ENCODE measurements at places on chromosomes 16 and 17.

GRCh38 chr16:85974428-85975375, 75.7 kb downstream of the IRF8 start:
- DNase-seq: no peak

DNA sequence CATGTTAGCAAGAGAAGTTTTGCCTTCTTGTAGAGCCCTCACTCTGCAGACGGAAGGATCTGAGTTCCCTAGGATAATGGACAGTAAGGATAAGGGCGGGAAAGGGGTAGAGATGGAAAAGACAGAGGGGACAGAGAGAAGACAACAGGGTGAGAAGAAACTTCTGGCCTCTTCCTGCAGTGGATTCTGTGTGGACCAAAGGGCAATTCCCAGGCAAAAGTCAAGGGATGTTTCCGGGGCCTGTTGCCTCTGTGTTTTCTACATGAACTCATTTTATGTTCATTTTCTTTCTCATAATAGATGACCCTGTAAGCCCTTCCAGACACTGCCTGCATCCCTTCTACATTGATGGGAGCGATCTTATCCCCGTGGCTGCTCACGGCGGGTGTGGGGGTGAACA, 647 bp upstream of the TMEM238L start:
- DNase-seq: no peak

DNA sequence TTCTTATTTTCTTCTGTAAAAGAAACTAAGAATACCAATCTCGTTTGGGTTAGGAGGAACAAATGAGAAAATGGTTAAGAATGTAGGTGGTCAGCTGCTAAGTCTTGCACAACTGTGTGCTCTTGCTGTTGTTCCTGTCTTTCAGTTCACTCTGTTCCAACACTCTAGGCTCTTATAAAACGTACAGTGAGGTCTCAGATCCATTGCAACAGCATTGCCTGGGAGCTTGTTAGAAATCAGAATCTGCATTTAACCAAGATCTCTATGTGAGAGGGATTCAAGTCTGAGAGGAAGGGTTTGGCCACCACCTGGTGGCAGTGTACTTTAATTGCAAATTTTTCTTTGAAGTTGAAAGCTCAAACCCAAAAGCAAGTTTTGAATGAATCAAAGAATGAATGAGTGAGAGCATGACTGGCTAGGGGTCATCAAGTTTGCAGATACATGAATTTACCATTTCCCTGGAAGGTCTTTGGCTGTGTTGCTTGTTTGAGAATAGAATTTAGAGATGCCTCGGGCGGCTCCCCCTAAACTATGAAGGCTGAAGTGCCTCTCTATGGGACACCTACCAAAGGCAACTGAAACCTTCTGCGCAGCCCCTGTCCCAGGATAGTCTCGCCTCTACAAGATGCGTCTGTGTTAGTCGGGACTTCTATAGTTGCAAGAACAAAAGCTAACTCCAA, 2.5 kb downstream of the ALOX15B start:
- peak; percentile 75 for DNase-seq

DNA sequence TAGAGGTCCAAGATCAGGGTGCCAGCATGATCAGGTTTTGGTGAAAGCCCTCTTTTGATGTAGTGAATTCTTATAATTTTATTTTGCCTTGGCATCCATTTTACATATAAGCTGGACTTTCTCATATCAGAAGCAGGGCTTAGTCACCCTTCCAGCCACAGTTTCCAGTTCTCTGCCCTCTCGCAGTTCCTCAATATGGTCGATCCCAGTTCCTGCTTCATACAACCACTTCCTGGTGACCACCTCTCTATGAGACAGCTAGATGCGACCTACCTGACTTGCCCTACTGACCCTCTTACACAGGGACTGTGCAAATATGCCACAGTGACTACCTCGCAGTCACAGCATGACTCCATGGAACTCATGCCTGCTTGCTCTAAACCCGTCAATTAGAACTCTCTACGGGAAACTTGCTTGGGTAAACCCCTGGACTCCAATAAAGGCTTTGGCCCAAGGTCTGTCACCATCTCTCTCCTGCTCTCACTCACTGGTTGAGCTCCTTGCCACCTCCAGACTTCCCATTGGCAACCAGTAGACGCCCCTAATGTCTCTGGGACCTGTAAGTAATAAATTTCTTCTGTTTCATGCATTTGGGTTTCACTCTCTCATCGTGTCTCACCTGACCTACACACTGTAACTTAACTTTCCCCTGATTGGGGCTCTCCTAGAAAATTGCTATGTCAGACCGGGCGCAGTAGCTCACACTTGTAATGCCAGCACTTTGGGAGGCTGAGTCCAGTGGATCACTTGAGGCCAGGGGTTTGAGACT, 21.4 kb downstream of the CD300LG start:
- DNase-seq: peak; percentile 75

GRCh38 chr16:73058616-73059409, 10.9 kb upstream of the ZFHX3 start:
- peak; percentile 52 for DNase-seq

DNA sequence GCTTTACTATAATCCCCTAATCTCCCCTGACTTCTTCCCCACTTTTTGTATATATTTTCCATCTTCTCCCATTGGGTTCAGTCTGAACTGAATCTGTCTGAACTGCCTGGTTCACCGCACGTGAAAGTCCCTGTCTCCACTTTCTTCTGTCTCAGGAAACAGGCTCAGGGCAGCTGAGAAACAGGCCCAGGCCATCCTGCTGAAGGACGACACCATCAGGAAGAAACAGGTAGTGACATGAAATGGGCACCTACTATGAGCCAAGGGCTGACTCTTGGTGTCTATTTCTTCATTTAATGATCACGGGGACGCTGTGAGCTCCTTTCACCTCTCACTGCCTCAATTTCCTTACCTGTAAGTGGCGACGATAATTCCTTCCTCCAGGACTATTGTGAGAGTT, 90.5 kb upstream of the HSBP1 start:
- no peak for DNase-seq

- DNase-seq: no peak
Observed at GRCh38 chr17:4327606-4328005, 38.9 kb downstream of the UBE2G1 start.

GRCh38 chr17:39014795-39015545, 47.8 kb upstream of the FBXO47 start:
- DNase-seq: peak; percentile 59

DNA sequence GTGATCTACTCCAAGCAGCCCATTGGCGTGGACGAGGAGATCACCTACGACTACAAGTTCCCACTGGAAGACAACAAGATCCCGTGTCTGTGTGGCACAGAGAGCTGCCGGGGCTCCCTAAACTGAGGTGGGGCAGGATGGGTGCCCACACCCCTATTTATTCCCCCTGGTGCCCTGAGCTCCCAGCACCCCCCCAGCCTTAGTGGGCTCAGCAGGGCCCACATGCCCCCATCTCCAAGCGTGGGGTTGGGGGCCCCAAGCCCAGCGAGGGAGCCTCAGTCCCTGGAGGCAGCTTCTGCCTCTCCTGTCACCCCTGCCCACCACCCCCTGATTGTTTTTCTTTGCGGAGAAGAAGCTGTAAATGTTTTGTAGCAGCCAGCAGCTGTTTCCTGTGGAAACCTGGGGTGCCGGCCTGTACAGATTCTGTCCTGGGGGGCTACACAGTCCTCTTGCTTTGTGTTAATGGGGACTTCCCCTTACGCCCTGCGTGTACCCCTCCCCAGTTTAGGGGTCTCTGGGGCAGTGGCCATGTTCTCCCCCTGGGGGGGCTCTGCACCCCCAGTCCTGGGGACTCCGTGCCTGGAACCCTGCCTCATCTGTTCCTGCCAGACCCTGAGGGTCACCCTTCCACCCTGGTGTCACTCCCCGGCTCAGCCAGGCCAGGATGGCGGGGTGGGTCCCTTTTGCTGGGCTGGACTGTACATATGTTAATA, 953 bp upstream of the HSD3B7 start:
- no peak for DNase-seq

- no peak for DNase-seq
Observed at GRCh38 chr17:34771891-34772290, 189.4 kb downstream of the CCT6B start.
